ENCODE measurements at places on chromosomes 4 and X. TPM values are rescaled to one million over a fixed set of nuclear protein-coding genes. Genes with fewer than 3 reads are reported as not detected.

Gene MSANTD1
- total RNA-seq = 0.63 TPM

Gene DNAAF6
- total RNA-seq = not detected

Gene HSD17B13
- total RNA-seq = not detected

Gene HPGD
- total RNA-seq = 2.7 TPM

Gene F8A2
- not detected for total RNA-seq

Gene GABRQ
- total RNA-seq = not detected

Gene KLF8
- total RNA-seq = 0.90 TPM

Gene NAP1L5
- total RNA-seq = 11.3 TPM

Gene KIT
- total RNA-seq = 0.49 TPM

Gene TMEM131L
- total RNA-seq = 8.7 TPM

Gene MGST2
- 8.0 TPM for total RNA-seq

Gene RAP1GDS1
- total RNA-seq = 62.2 TPM

Gene UGT2B15
- total RNA-seq = not detected

Gene GPR173
- total RNA-seq = 2.5 TPM

Gene TCEAL3
- 62.0 TPM for total RNA-seq

Gene TBX22
- not detected for total RNA-seq

Gene MAGEA12
- total RNA-seq = not detected

Gene GNL3L
- total RNA-seq = 27.1 TPM

Gene BST1
- 54.9 TPM for total RNA-seq

Gene SHOX
- total RNA-seq = not detected

Gene TMEM35A
- 14.4 TPM for total RNA-seq

Gene OPN1MW2
- not detected for total RNA-seq

Gene TACR3
- total RNA-seq = 0.09 TPM

Gene TMSB4X
- total RNA-seq = 5,524 TPM

Gene ZBTB33
- total RNA-seq = 18.3 TPM

Gene PCYT1B
- 0.74 TPM for total RNA-seq

Gene GC
- not detected for total RNA-seq

Gene TRO
- 13.1 TPM for total RNA-seq

Gene CSN1S1
- not detected for total RNA-seq

Gene SERTM2
- not detected for total RNA-seq

Gene MAGEB17
- total RNA-seq = not detected

Gene MBTPS2
- total RNA-seq = 4.6 TPM

Gene XG
- total RNA-seq = 13.8 TPM

Gene NR3C2
- total RNA-seq = 4.7 TPM

Measured in fibroblast of the aortic adventitia (primary cell).